ENCODE measurements at places on chromosomes 11 and 22.

DNA sequence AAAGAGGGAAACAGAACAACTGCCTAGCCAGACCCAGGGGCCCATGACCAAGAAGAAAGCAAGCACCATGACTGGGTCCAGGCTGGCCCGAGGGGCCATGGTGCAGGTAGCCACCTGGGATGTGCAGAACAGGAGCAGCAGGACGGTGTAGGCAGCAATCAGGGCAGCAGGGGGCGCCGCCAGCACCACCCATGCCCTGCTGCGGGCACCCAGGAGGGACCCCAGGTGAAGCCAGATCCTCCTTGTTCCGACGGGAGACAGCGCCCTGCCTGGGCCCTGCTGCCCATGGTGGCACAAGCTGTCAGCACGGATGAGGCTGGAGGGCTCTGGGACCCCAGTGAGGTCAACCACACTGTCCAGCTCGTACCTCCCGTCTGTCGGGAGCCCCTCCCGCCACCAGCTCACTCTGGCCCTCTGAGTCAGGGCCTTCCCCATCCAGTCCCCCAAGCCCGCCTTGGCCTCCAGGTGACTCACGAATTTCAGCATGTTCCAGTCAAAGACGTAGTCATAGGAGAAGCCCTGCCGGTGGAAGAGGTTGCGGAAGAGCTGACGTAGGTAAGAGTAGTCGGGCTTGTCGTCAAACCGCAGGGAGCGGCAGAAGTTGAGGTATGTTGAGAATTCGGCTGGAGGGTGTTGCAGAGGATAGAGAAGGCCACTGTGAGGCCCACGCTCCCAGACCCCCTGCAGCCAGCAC, 18.8 kb downstream of the CSNK1E start:
- no peak for DNase-seq

DNA sequence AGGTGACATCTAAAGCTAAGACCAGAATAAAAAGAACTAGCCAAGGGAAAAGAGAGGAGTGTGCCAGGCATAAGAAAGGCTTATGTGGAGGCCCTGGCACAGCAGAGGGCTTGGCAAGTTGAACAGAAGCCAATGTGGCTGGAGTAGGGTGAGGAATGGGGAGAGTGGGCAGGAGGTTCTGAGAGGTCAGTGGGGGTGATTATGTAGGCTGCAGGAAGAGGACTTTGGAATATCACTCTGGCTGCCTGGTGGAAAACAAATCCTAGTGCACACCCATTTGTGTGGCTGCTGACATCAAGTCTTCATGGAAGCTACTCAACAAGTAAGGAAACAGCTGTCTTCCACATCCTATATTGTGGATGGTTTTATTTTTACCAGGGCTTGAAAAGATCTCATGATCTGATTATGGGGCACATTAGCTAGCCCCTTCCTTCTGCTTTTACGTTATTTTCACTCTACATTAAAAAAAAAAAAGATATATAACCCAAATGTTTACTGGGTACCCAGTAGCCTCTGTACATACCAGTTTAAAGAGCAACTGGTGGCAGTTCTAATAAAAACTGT, 3.4 kb downstream of the MRPL16 start:
- DNase-seq = no peak

GRCh38 chr22:23183061-23183698, 2.9 kb downstream of the BCR start:
- DNase-seq = no peak

- no peak for DNase-seq
These were observed 15.6 kb upstream of the EMID1 start for GRCh38 chr22:29190051-29190450.

DNA sequence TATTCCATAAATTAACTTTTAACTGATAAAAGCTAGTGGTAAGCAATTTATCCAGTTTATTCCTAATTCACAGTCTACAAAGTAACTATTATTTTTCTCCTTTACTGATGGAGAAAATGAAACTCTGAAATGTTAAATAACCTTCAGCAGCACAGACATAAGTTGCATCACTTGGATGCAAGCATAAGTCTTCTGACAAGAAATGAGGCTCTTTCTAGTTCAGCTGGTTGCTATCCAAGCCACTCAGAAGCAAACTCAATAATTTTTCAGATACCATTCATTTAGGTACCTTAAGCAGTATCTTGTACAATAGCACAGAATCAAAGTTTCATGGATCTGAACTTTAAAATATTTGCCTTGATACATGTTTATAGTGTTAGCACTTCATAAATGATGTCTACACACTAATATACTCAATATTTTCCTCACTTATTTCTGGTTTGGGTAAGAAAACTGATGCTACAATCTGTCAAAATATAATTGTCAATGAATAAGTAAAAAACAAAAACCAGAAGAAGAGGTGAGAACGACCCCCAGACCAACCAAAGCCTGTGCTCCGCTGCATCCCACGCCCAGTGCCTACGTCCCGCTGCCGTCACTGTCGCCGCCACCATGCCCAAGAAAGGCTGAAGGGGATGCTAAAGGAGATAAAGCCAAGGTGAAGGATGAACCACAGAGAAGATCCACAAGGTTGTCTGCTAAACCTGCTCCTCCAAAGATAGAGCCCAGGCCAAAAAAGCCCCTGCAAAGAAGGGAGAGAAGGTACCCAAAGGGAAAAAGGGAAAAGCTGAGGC, 18.1 kb downstream of the FAM168A start:
- DNase-seq = no peak

DNA sequence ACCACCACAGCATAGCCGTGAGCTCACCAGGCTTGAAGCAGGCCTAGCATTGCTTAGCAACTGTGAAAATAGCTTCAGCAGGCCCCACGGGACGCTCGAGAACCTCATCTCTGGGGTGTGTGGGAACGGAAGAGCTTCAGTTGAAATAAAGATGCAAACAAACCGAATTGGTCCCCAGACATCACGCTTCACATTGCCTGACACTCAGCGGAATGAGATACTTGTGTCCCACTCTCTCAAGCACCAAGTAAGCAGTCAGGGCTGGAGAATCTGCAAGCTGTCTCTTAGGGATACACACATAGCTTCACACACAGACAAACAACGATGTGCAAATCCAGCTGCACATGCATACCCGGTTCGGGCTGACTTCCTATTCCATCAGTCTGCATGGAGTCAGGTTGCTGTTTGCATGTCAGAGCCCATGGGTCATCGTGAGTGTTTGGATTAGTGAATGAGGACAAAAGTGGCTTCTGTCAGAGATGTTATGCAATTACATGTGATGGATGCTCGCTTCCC, 205.7 kb downstream of the SNX19 start:
- peak; percentile 39 for DNase-seq

DNA sequence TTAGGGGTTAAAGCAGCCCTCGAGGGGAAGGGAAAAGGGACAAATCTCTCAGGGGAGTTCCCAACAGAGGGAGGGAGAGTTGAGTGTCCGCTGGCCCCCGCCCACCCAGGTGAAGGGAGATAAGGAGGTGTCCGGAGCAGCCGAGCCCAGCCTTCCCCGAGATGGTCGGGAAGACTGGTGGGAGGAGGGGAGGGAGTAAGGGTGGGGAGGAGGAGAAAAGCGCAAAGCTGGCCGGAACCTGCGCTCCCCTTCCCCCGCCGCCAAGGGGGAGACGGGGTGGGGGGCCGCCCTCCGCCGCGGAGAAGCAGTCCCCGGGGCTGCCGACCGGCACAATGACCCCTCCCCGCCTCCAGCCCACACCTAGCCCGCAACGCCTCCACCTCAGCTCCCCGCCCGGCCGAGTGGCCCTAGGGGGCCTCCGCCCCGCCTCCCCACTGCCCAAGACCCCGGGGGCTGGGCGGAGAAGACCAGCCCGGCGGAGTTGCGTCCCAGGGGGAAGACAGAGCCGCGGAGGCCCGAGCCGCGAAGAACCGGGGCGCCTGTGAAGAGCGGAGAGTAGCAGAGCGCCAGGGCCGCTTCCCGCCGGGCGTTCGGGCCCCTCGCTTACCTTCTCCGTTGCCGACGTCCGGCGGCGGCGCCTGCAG, 479 bp downstream of the RSF1 start:
- DNase-seq = peak; percentile 40
